ENCODE measurements at places on chromosomes 16 and 17.

DNA sequence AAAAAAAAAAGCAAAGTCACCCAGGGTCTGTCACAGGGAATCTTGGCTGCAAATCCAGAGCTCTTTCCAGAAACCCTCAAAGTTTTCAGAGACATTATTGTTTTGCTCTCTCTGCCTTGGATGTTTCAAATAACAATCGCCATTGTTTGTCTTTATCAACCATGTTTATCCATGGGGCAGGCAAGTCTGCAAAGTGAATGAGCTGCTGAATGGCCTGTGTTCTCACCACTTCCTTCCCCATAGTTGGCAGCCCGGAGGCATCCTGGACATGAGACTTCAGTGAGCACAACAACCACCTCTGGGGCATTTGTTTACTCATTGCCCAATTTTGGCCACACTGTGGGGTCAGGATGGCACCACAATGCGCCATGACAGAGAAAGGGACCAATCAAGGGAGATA is 53.1 kb upstream of the USP7 start:
- DNase-seq = no peak

GRCh38 chr16:66429290-66429962 is 2.3 kb downstream of the BEAN1 start:
- no peak for DNase-seq

DNA sequence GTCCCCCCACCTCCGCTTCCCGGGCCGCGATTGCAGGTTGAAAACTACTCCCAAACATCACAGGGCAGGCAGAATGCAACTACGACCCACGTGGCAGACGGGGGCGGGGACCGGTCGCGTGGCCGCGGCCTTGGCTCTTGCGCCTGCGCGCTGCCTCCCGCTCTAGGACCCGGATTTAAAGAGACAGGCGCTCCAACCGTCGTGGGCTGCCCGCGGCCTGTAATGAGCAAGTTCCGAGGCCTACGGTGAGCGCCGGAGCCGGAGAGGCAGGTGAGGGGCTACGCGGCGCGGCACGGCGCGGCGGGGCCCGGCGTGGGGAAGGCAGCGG is at the start of gene LIG3:
Gene LIG3 (plus strand): TSS at position 160 of the 328 bp plus-strand sequence. CDS start 2,494 bp downstream, outside the sequence.
- peak; percentile 90 for DNase-seq

DNA sequence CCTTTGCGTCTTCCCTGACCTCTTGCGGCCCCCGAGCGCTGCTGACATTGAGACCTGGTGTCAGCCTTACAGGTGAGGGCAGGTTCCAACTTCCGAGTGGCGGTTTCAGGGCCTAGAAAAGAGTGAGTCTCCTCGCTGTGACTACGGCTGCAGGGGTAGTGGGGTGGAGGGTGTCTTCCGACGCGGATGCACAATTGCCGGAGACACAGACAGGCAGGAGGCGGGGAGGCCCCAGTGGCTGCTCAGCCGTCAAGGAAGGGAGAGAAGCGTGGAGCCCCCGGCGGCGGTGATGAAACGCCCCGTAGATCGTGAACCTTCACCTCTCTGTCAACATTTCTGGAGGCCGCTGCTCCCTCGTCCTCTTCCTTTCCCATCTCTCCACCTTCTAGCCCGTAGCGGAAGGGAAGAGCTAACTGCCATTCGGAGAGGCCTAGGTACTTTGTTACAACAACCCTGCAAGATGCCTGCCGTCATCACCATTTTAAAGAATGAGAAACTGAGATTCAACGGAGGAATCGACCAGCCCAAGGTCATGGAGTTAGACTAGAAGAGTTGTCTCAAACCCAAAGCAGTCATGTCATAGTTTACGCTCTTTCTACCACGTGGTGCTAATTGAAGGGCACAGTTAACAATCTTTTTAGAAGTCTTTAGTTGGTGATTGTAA is 485 bp downstream of the DNAJA3 start:
- no peak for DNase-seq

- DNase-seq = no peak
Measured at GRCh38 chr17:56737421-56738161, 96.1 kb downstream of the C17orf67 start.

DNA sequence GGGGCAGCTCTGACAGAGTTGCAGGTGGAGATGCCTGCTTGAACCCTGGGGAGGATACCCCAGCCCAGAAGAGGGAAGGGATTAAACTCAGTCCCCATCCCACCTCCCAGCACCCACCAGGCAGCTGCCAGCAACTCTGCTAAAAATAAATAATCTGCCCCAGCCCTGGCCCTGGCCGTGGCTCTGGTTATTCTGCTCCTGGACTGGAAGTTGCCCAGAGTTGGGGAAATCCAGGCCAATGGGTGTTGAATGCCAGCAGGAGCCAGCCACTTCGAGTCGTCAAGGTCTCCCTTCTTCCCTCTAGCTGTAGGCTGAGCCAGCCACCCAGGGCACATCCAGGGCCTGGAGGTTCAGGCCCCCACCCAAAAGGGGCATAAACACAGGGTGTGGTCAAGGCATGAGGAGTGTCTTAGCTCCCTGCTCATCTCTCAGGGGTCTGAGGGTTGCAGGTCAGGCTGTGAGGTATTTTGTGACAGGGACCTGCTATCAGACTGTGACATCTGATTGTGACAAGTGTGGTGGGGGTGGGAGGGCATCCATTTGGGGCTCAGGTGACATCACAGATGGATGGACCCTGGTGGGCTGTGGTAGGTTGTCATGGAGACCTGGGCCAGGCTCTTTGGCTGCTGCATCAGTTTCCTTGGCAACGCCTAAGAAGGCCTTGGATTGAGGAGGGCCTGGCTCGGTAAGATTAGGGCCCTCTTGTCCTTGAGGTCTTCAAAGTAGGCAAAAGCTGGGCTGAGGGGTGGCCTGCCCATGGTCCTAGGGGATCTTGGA is 1.0 kb upstream of the RRAD start:
- no peak for DNase-seq

- no peak for DNase-seq
Measured at GRCh38 chr16:86806838-86807351, 228.5 kb downstream of the FOXL1 start.

DNA sequence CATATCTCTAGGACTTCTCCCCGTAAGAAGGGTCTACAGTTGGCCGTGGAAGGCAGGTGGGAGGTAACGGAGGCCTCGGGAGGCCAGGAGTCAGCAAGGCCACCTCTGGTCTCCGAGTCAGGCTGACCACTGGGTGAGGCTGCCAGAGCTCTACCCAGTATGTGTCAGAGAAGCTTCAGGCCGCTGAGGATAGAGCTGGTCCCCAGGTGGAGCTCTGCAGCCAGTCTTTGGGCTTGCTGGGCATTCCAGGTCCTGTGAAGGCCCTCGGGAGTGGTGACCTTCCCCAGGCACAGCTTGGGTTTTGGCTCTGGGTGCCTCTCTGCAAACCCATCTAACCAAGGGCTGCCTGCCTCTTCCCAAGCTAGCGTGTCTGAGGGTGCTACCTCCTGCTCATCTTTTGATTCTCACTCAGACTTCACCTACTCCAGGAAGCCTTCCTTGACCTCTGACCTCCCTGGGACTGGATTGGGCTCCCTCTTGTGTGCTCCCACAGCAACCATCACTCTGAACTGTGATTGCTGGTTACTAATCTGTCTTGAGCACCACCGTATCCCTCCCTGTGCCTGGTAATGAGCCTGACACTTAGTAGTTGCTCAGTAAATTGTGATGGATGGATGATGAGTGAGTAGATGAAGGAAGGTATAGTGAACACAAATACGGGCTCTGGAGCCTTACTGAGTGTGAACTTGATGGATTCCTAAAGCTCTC is 22.3 kb downstream of the RHBDL3 start:
- no peak for DNase-seq

DNA sequence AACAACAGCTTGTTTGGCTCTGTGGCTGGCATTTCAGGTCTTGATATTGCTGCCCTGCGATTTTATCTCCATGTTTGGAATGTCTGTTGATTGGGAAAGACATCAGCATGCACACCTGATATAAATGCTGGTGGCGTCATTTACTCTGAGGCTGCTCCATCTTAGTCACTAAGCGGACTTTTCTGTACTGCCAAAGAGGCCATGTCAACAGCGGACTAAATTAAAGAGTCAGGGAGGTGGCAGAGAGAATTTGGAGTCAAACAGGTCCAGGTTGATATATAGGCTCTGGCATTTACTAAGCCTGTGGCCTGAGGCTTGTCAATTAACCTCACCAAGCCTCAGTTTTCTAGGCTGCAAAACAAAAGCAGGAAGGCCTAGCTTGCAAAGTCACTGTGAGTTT is 6.2 kb downstream of the RBFOX1 start:
- DNase-seq = no peak

DNA sequence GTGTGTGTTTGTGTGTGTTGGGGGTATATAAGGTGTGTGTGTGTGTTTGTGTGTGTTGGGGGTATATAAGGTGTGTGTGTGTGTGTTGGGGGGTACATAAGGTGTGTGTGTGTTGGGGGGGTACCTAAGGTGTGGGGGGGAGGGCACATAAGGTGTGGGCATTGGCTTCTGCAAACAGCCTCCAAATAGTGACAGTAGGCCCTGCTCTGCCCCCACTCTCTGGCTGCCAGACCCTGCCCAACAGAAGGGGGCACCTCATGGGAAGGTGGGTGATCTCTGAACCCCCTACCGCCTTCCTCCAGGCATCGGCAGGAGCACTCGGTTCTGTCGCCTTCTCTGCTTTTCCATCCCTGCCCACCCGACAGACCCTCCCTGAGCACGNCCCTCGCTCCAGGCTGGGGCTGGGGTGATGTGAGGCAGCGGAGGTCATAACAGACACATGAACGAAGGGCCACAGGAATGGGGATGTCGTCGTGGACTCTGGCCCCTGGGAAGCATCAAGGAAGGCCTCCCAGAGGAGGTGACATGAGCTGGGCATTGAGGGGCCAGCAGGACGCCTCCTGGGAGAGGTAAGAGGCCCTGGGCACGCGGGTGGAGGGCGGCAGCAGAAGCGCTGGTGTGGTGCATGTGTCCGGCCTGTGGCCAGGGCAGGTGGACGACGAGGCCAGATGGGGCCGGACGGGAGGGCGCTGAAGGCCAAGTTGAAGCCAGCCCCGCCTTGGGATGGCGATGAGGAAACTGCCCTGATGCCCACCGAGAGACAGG is 136.6 kb upstream of the RPH3AL start:
- DNase-seq = no peak

GRCh38 chr17:15498107-15498506 is 30.7 kb upstream of the CDRT4 start:
- DNase-seq = peak; percentile 19

DNA sequence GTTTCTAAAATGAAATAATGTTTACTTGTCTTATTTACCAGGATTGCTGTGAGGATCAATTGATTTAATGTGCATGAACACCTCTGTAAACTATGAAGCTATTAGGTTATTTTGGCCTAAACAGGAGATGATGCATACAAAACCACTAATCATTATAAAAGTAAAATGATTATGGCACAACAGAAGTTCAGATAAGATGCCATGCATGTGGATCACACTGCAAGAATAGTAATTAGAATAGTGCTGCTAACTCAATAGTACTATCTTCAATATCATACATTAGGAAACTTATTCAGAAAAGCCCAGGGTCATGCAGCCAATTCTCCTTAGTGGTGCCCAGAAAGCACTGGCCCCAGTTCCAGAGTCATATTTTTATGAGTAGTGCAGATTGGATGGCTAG is 66.9 kb downstream of the TMEM100 start:
- DNase-seq = no peak

DNA sequence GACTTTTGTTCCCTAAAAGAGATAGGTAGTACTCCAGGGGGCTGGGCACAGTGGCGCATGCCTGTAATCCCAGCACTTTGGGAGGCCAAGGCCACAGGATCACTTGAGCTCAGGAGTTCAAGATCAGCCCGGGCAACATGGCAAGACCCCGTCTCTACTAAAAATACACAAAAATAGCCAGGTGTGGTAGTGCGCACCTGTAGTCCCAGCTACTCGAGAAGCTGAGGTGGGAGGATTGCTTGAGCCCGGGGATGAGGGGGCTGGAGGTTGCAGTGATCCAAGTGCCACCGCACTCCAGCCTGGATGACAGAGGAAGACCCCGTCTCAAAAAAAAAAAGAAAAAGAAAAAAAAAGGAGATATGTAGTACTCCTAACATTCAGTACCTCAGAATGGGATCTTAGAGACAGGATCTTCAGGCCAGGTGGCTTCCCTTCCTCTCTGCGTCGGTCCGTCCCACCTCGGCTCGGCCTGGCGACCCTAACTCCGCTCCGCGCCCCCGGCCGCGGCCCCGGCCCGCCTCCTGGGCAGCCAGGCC is 89.6 kb downstream of the CDC27 start:
- DNase-seq = no peak

DNA sequence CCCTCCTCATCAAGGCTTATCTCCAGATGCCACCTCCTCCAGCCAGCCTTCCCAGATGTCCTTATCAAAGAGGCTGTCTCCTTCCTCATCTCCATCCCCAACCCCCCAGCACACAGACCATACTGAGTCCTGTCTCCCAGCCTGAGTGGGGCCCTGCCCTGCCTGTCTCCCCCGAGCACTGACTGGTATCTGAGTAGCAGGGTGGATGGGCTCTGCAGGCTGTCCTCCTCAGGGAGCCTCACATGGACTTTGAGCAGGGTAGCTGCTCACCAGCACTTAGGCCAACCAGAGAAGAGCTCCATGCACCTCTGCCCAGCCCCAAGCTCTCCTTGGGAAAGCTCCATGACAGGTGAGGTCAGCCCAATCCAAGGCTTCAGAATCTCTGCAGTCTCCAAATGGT is 20.0 kb upstream of the ITGA3 start:
- DNase-seq = no peak

DNA sequence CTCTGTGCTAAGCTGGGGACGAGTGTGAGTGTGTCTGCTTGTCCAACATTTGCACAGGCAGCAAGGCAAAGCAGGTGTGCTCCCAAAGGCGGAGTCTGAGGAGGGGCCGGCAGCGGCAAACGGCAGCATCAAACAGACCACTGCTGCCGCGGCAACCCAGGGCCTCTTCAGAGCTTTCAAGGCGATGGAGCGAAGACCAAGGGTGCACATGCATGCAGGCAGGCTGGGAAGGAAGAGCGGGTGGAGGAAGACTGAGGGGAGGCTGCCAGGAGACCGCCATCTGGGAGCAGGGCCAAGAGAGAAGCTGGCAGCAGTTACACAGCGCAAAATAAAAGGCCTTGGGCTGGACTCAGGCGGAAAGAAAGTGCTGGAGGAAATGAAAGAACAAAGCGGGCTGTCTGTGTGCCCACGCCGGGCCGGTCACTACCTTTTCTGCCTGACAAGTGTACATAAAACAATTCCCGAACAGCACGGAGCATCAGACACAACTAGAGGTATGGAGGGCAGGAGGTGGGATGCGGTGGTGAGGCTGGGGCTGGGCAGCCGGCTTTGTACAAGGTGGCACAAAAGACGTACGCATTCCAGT is 8.5 kb downstream of the TIMM22 start:
- DNase-seq = peak; percentile 38

DNA sequence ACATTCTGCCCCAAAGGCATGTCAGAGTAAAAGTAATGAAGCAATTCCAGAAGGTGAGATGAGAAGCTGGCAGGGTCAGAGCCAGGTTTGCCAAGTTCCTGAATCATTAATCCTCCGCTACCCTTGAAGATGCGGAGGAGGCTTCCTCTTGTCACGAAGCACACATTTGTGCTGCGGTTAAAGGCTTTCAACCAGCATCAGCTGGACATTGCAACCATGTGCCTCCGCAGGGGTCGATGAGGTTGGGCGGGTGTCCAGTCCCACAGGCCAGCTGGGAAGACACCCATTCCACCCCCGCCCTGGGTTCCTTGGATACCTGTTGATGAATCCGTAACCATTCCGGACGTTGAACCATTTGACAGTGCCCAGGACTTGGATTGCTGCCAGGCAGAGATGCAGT is 1.3 kb downstream of the YBX2 start:
- DNase-seq = no peak

GRCh38 chr16:21037736-21038135 is 112.9 kb downstream of the DNAH3 start:
- DNase-seq = no peak

- no peak for DNase-seq
Measured at GRCh38 chr17:34081269-34081668, 173.8 kb upstream of the CCL2 start.

GRCh38 chr17:69335058-69335457 is 8.1 kb upstream of the ABCA5 start:
- no peak for DNase-seq

- peak; percentile 90 for DNase-seq
Measured at GRCh38 chr17:45942284-45942683, 47.9 kb downstream of the MAPT start.
